ENCODE measurements at places on chromosomes 7 and 10. TPM values are rescaled to one million over a fixed set of nuclear protein-coding genes. Genes with fewer than 3 reads are reported as not detected.

DNA sequence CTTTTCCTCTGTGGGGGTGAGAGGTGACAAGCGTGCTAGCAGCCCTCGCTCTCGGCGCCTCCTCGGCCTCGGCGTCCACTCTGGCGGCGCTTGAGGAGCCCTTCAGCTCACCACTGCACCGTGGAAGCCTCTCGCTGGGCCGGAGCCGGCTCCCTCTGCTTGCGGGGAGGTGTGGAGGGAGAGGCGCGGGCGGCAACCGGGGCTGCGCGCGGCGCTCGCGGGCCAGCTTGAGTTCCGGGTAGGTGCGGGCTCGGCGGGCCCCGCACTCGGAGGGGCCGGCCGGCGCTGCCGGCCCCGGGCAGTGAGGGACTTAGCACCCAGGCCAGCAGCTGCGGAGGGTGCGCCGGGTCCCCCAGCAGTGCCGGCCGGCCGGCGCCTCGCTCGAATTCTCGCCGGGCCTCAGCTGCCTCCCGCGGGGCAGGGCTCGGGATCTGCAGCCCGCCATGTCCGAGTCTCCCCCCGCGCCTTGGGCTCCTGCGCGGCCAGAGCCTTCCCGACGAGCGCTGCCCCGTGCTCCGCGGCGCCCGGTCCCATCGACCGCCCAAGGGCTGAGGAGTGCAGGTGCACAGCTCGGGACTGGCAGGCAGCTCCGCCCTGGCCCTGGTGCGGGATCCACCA is 352.8 kb upstream of the PODXL start:
- no peaks in the 10 kb centered on the region for H3K4me1 ChIP-seq
- no peaks in the 10 kb centered on the region for H3K36me3 ChIP-seq
- peaks cover 65% of the 10 kb centered on the region for H3K27me3 ChIP-seq
- H3K4me3 ChIP-seq = no peak overlapping the region

Gene FBXO24
- polyA plus RNA-seq = 0.43 TPM

- no peak for DNase-seq
- no peak overlapping the region for H3K27ac ChIP-seq
- H3K4me3 ChIP-seq = no peak overlapping the region
- no peaks in the 10 kb centered on the region for H3K36me3 ChIP-seq
- no peaks in the 10 kb centered on the region for H3K27me3 ChIP-seq
- no peaks in the 10 kb centered on the region for H3K4me1 ChIP-seq
Measured at GRCh38 chr7:117036836-117037235, 83.5 kb downstream of the ST7 start.

- H3K27me3 ChIP-seq = peaks cover 5% of the 10 kb centered on the region
- H3K36me3 ChIP-seq = no peaks in the 10 kb centered on the region
- H3K27ac ChIP-seq = no peak overlapping the region
- no peak for DNase-seq
- H3K4me3 ChIP-seq = no peak overlapping the region
Measured at GRCh38 chr10:48475943-48476278, 129.0 kb downstream of the ARHGAP22 start.

GRCh38 chr7:13945670-13946069 is 43.8 kb downstream of the ETV1 start:
- H3K4me3 ChIP-seq = no peak overlapping the region
- no peaks in the 10 kb centered on the region for H3K4me1 ChIP-seq
- no peak overlapping the region for H3K27ac ChIP-seq
- no peaks in the 10 kb centered on the region for H3K36me3 ChIP-seq
- no peak for DNase-seq
- H3K27me3 ChIP-seq = no peaks in the 10 kb centered on the region

All from naive B cell (primary cell).